ENCODE measurements at places on chromosomes 2 and 18.

DNA sequence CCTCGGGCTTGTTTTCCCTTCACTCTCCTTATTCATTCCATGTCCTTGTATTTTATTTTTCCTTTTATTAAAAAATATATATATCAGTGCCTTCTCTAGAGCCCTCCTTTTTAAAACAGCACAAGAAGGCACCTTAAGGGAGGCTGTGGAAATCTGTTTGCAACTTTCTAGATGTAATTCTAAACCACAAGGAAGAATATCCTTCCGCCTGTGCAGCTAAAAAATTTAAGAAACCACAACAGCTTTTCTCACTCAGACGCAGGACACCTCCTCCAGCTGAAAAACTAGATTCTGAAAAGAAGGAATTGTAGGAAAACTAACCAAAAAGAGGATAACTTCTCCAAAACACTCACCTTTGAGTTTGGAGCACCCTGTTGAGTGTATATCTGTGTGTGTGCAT lies 142.2 kb downstream of the BCL11A start:
- H3K36me3 ChIP-seq, result no peaks in the 10 kb centered on the region
- H3K27ac ChIP-seq, result no peak overlapping the region

GRCh38 chr2:96158554-96158940 lies 13.3 kb upstream of the DUSP2 start:
- peaks cover 10% of the 10 kb centered on the region for H3K27me3 ChIP-seq
- H3K36me3 ChIP-seq, result no peaks in the 10 kb centered on the region
- no peak overlapping the region for H3K4me3 ChIP-seq

- H3K4me1 ChIP-seq, result no peaks in the 10 kb centered on the region
- H3K27ac ChIP-seq, result no peak overlapping the region
- H3K36me3 ChIP-seq, result peaks cover 43% of the 10 kb centered on the region
- no peaks in the 10 kb centered on the region for H3K27me3 ChIP-seq
- H3K4me3 ChIP-seq, result no peak overlapping the region
Measured at GRCh38 chr2:106159866-106160785, 34.0 kb downstream of the UXS1 start.

GRCh38 chr2:216905649-216906329 lies 45.9 kb upstream of the TNP1 start:
- no peaks in the 10 kb centered on the region for H3K36me3 ChIP-seq
- no peak for ATAC-seq
- no peaks in the 10 kb centered on the region for H3K27me3 ChIP-seq
- no peaks in the 10 kb centered on the region for H3K4me1 ChIP-seq
- H3K4me3 ChIP-seq, result no peak overlapping the region
- no peak overlapping the region for H3K27ac ChIP-seq

GRCh38 chr2:144456680-144457079 lies 63.2 kb downstream of the ZEB2 start:
- H3K36me3 ChIP-seq, result no peaks in the 10 kb centered on the region
- no peak overlapping the region for H3K27ac ChIP-seq
- ATAC-seq, result peak; percentile 89
- H3K27me3 ChIP-seq, result no peaks in the 10 kb centered on the region

GRCh38 chr2:120612931-120613330 lies 122.7 kb upstream of the GLI2 start:
- no peak overlapping the region for H3K4me3 ChIP-seq
- no peak overlapping the region for H3K27ac ChIP-seq
- no peaks in the 10 kb centered on the region for H3K36me3 ChIP-seq

GRCh38 chr18:79737426-79737825 lies 57.8 kb downstream of the CTDP1 start:
- no peaks in the 10 kb centered on the region for H3K4me1 ChIP-seq
- no peak overlapping the region for H3K4me3 ChIP-seq
- H3K27ac ChIP-seq, result no peak overlapping the region
- no peaks in the 10 kb centered on the region for H3K36me3 ChIP-seq

DNA sequence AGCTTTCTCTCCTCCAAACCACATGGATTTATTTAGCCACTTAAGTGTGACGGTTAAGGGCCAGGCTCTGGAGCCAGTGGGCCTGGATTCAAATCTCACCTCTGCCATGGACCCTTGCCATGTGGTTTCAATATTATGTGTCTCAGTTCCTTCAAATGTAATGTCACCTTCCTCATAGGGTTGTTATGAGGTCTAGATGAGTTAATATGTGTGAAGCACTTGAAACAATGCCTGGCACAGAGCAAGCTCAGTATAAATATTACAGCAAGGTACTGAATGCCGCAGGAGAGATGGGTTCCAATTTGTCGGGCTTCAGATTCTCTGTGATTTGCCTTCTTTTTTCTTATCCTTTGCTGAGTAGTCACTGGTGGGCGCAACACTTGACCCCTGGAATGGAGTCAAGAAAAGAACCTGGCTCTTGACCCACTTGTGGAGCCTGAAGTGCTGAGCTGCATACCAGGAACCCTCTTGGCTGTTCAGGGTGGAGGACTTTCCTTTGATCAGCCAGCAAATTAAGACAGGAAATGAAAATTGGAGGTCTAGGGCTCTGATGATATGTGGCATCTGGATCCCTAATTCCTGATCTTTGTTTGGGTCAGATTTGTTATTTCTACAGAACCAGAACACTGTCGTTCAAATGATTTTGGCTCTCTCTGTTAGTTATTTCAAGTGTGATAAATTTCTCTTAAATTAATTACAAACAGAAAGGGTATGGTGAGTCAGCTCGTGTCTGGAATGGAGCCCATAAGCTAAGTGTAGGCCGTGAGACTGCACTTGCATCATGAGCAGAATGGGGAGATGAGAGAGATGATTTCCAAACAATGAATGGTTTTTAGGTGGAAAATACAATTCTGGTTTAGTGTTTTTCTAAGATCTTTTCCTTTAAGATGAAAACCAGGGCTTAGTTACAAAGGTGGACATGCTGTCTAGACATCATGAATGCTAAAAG lies 293.0 kb downstream of the KCNS3 start:
- H3K4me1 ChIP-seq, result no peaks in the 10 kb centered on the region
- peak; percentile 85 for ATAC-seq
- no peaks in the 10 kb centered on the region for H3K36me3 ChIP-seq
- H3K4me3 ChIP-seq, result no peak overlapping the region
- H3K27ac ChIP-seq, result peak overlapping the region; percentile 58

DNA sequence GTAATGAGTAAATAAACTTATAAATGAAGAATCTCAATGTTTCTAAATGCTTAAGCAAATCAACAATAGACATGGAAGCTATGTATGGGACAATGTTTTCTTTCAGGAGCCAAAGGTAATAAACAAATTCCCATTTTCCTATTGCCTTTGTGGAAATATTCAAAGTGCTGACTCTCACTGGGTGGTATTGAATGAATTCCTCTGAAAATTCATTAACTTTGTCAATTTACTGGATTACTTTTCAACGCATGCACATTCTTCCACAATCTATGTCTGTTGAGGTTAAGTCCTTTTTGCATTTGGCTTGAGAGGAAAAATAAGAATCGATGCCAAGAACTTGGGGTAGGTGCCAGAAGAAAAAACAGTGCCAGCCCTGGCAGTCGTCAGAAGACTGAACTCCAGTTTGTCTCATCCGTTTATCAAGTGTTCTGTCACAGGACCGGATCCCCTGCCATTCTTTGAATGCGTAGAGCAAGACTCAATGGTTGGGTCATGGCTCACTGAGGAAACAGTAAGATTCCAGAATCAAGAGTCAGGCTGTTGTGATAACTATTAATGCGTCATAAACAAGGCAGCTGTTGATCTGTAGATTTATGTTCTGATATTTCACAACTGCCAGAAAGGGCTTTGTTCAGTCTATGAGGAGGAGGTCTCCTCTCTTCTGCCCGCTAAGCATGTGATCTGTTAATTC lies 133.3 kb downstream of the GFPT1 start:
- no peaks in the 10 kb centered on the region for H3K36me3 ChIP-seq
- peak; percentile 94 for ATAC-seq
- peaks cover 4% of the 10 kb centered on the region for H3K4me1 ChIP-seq
- peak overlapping the region; percentile 70 for H3K27ac ChIP-seq
- H3K27me3 ChIP-seq, result no peaks in the 10 kb centered on the region
